Stimulated activated CD4-positive, alpha-beta T cell treated with anti-CD3 and anti-CD28 coated beads, Interleukin-4, amount 100 ng/mL, for 1 hour (primary cell): ENCODE measurements at places on chromosomes 2 and 18.

GRCh38 chr2:100673691-100674485, 111.1 kb downstream of the PDCL3 start:
- DNase-seq, result no peak

DNA sequence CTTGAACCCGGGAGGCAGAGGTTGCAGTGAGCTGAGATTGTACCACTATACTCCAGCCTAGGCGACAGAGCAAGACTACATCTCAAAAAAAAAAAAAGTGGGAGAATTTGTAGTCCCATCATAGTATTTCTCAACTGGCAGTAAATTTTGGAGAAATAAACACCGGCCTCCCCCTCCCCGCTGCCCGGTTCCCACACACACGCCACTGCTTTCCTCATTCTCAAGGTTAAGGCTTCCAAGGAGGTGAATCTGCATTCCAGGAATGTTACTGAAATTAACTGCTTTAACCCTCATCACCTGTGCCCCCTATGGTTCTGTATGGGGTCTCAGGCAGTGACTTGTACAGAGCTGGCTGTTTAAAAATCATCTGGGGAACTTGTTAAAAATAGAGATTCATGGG, 49.9 kb downstream of the MRPL35 start:
- DNase-seq, result no peak

DNA sequence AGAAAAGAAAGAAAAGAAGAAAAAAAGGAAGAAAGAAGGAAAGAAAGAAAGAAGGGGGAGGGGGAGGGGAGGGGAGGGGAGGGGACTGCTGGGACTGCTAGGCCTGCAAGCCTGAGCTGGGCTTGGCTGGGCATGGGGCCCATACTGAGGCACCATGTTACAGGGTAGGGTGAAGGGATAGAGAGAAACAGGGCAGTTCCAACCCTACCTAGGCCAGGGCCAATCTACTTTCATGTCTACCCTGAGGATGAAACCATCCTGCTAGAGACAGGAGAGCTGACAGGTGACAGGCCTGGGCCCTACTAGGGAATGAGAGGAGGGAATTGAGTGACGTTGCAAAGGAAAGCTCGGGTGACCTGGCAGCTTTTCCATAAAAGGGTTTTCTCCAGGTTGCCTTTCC, 41.7 kb downstream of the TEX44 start:
- no peak for DNase-seq

- DNase-seq, result no peak
Measured at GRCh38 chr2:234025466-234025865, 25.0 kb upstream of the SPP2 start.

GRCh38 chr18:23405636-23406035, 47.5 kb upstream of the RIOK3 start:
- DNase-seq, result no peak

DNA sequence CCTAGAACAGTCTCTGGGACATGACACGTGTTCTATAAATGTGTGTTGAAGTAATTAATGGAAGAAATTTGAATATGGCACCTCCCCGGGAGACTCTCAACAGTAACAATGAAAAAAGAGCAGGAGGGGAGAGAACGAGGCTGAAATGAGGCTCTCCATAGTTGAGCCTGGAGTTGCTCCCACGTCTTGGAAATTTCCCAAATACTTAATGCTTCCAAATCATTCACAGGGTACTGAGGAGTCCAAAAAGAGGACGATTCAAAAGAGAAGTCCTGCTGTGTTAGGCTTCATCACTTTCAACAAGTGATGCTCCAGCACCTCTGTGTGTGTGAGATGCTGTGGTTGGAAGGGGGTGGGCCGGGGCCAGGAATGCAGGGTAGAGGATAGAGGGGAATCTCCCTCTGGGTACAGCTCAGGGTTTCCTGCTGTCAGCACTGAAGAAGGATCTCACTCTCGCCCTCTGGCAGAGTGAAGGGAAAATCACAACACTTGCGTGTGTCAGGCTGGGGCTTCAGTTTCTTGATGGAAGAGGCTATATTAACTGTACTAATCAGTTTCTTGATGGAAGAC, 18.1 kb upstream of the ZNF407 start:
- DNase-seq, result no peak

DNA sequence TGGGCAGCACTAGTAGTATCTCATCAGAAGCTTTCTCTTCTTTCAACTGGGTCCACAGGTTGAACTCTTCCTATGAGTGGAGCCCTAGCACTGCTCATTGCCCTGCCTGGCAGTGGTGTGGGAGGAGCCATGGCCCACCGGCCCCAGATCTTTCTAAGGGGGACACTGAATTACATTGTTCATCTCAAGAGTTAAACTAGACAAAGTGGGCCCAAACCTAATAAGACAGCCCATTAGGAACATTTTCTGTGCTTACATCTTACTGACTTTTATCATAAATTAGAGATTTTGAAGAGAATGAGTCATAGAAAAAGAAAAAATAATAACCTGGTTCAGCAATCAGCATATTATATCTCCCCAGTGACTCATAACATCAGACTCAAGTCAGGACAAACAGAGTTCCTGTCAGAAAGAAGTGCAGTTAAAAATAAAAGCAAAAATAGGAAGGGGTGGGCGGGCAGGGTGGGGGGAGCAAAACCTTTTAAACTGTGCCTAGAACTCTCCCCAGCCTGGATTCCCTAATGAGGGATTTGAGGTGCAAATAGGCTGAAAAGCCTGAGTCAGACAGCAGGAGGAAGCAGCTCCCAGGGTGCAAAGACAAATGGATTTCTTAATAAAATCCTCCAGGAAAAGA, 161.6 kb upstream of the TRIB2 start:
- DNase-seq, result peak; percentile 42

GRCh38 chr2:108460345-108461037, 11.5 kb downstream of the GCC2 start:
- DNase-seq, result no peak

- no peak for DNase-seq
Measured at GRCh38 chr2:162646794-162647193, 191.8 kb downstream of the KCNH7 start.

DNA sequence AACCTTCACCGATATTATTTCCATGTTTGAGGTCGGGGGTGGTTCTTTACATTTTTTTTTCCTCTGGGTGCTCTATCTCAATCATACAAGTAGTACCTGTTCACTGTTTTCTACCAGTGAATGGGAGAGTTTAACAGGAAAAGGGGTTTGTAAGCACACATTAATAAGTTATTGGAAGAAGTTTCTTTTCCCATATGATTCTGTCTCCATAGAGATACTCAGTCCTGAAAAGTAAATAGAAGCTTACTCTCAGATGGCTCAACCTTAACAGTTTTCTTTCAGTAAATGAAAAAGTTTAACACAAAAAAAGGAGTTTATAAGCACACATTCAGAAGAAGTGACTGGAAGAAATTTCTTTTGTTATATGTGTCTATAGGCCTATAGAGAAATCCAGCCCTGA, 995.6 kb upstream of the SLC39A10 start:
- DNase-seq, result no peak

DNA sequence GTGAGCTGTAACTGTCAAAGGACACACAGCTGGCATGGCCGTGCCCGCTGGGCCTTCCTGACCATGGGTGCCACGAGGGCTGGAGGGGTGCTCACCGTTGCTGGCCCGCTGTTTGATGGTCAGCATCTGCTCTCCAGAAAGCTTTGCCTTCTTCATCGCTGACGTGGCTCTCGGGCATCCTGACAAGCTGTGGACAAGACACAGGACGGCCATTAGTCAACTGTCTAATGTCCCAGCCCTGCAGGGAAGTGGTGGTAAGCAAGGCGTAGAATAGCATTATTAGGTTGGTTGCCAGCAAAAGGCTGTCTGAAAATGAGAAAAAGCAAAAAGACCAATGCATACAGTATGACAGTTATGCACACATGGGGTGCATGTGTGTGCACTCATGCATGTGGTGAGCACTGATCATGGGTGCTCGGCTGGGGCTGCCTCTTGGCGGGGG, 64.7 kb upstream of the PXDN start:
- DNase-seq, result no peak
